ENCODE measurements at places on chromosomes 6 and 20.

DNA sequence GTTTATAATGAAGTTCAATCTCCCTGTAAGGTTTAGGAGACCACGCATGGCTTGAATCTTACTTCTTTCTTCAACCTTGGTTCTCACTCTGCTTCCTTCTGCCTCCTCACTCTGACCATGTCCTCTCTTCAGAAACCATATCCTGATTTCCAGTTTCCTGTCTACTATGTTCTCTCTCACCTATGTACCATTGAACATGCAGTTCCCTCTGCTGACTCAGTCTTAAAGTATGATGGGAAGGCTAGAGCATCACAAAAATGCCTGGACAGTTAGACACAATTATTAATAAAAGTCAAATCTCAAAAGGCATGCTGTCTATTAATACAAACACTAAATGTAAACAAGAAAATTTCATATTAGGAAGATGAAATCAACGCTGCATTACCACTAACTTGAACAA is 151.6 kb downstream of the PRKN start:
- DNase-seq = no peak

GRCh38 chr20:59933849-59934585 is 580 bp upstream of the SYCP2 start:
- no peak for DNase-seq

GRCh38 chr6:96520171-96521115 is 1.2 kb upstream of the UFL1 start:
- DNase-seq = no peak

DNA sequence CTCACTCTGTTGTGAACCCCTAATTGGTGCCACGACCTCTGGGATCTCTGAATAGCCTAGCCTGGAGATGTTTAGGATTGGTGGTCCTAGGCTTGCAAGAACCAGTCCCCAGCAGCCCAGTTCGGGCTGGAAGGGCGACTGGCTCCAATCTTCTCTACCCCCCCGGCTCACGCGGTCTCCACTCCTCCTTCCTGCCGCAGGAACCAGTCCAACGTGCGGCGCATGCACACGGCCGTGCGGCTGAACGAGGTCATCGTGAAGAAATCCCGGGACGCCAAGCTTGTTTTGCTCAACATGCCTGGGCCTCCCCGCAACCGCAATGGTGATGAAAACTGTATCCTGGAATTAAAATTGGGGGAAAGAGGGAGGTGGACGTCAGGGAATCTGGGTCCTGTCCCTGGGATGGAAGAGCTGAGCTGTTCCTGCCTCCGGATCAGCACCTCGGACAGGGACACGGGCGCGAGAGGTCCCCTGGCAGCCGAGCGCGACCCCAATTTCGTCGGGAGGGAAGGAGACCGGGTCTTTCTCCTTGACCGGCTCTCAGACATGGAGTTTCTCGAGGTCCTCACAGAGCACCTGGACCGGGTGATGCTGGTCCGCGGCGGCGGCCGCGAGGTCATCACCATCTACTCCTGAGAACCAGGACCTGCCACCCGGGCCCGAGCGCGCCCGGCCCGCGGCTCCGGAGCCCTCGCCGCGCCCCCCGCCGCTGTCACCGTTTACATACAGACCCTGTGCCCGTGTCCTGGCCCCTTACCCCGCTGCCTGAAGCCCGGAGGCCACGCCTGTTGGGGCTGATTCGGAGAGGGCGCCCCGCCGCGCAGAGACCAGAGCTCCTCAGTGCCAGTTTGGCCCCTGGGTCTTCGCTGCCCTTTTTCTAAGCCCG is 28.2 kb downstream of the SLC12A5 start:
- peak; percentile 90 for DNase-seq

DNA sequence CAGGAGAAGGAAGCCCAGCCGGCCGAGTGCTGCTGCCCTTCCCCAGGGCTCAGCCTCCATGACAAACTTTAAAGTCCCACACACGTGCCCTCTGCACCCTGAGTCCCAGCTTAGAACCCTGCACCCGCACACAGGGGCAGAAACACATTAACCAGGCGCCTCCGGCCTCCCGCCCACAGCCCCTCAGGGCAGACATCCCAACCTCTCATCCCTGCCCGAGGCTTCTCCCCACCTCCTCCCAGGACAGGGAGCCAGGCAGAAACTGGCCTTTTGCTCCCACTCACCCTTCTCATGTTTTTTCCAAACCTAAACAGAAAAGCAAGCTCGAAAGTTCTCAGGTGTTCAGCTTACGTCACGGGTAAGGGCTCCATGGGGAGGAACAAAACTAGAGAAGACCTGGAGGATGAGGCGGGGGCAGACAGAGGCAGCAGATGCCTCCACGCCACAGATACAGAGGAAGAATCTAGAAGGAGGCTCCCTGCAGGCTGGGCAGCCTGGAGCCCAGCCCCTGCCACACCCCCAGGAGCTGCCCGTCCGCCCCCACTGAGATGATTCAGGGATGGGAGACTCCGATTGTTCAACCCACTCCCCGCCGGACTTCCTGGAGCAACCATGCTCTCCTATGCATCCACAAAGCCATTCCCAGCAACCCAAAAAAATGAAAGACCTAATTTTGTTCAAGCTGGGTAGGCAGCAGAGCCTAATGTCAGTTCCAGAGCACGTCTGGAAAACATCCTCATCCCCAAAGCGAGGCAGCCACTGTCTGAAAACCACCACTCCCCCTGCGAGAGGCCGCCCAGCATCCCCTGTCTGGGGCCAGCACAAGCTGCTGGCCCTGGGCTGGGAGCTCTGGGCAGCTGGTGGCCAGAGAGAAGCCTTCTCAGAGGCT is 8.8 kb downstream of the KCNQ2 start:
- DNase-seq = no peak

DNA sequence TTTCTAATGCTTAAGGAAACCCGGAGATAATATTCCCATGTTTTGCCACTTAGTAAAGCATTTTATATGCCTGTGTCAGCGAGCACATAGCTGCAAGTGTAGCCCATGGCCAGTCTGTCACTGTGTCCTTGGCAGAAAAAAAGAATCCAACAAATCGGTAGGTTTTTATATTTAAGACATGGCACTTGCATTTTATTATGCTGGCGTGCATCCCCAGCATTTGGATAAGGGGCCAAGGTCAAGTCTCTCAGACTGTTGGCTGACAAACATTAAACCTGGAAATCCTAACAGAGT is 1.2 kb upstream of the ZNF184 start:
- DNase-seq = no peak

DNA sequence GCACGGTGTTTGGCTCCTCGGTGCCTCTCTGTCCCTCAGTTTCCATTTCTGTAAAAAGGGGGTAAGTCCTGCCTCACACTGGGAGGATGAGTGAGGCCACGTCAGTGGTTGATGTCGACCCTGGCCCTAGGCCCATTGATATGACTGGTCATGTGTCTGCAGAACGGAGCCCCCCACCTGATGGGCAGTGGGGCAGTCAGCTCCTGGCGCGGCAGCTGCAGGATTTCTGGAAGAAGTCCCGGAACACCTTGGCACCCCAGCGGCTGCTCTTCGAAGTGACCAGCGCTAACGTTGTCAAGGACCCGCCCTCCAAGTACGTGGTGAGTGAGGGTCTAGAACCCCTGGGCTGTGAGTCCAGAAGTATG is 1.2 kb downstream of the SNX21 start:
- no peak for DNase-seq

GRCh38 chr20:9668381-9668780 is 154.0 kb downstream of the LAMP5 start:
- DNase-seq = no peak
